CD4-positive, alpha-beta T cell treated with Interleukin-4 for 4 hours (primary cell): ENCODE measurements at places on chromosomes 12 and 14.

DNA sequence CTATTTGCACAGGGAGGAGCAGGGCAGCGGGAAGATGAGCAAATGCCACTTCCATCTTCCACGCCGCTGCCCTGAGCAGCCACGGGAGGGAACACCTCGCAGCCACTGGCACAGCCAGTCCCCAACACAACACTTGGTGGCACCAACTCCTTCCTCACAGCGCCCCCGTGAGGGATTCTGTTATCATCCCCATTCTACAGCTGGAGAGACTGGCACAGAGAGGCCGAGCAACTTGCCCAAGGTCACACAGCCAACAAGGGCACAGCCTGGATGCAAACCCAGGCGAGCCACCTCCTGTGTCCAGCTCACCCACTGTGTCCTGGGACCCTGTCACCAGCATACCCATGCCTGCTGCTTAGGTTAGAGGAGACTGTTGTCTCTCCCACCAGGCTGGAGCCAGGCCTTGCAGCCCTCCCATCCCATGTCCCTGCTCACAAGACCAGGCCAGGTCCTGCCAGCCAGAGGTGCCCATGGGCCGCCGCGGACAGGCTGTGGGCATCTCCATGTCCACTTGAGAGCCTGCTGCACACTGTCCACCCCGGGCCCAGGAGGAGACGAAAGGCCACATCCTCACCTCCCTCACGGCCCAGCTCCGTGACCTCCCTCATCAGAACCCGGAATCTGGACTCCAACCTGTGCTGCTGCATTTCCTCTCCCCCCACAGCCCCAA lies 57.0 kb downstream of the NCOR2 start:
- DNase-seq: peak; percentile 10

DNA sequence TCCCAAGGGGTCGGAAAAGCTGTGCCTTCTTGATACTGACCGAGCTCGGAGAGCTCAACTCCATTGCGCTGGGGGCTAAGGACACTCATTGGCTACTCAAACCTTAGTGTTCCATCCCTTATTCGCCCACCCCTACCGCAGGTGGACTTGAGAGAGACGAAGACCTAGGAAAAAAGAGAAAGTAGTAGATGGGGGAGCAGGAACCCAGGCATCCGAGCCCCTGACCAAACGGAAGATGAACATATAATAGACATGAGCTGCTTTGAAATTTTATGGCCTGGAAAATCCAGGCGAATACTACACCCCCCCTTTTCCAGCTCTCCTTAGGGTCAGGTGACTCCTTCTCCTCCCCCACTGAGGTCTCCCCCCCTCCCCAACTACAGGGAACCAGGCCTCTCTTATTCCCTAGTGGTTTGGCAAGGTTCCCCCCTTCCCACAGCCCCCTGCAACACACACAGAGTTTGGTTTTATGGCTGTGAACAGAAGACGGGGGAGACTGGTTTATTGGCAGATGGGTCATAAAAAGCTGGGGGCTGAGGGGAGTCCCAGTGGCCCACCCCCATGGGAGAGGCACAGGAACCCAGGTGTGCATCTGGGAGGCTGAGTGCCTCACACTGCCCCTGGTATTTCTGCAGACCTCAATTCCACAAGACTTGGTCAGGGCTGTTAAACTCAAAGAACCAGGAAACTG lies 1.6 kb downstream of the GDF11 start:
- no peak for DNase-seq

DNA sequence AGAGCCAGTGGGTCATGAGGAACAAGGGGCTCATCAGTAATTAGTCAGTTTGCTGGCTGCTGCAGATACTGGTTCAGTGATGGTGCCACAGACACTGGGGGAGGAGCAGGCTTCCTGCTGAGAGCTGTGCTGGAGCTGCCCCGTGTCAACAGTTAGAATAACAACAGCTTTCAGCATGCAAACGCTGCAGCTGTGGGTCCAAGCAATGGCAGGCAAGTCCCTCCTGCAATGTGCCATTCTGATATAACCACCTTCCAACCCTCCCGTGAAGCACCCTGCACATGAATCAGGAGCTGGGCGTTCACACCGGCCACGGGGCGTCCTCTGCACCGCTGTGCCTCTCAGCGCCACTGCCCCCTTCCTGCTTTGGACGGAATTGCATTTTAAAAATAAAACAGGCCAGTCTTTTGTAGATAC lies 258.4 kb upstream of the SFSWAP start:
- DNase-seq: no peak

- DNase-seq: peak; percentile 75
Measured at GRCh38 chr12:121579981-121580868, 598 bp downstream of the KDM2B start.

- no peak for DNase-seq
Measured at GRCh38 chr12:93379981-93380361, 2.2 kb downstream of the NUDT4 start.

DNA sequence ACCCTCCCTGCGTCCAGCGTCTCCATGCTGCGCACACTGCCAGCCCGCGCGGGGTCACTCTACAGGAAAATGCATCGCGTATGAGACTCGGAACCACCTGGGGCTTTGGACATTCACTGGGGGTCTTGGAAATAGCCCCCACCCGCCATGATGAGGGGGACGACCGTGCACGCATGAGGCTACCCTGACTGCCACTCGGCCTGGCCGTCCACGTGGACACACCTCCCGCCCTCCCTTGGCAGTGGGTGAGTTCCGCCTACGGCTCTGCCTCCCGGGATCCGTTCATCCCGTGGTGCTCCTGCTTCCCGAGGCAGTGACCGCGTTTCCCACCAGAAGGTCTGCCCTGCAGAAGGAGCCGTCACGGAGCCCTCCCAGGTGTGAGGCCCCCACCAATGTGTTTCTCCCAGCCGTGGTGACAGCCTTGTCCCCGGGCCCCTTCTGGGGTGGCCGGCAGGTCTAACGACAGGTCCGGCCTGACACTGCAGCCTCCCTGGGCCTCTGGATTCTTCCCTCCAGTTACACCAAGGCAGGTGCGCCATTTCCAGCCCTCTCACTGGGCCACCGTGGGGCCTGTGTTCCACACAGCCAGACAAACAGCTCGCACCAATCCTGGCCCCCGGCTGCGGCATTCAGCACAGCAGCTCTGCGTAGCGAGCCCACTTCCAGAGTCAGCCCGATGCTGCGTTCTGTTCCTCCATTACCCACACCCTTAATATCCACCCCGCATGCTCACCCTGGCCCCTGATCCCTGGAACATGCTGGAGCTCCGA lies 11.1 kb upstream of the GALNT9 start:
- no peak for DNase-seq

- peak; percentile 34 for DNase-seq
Measured at GRCh38 chr12:13103391-13104033, at the start of gene GSG1. TSS of gene GSG1 (minus strand) at chr12:13103667. CDS start at chr12:13103512, 155 bp downstream.

DNA sequence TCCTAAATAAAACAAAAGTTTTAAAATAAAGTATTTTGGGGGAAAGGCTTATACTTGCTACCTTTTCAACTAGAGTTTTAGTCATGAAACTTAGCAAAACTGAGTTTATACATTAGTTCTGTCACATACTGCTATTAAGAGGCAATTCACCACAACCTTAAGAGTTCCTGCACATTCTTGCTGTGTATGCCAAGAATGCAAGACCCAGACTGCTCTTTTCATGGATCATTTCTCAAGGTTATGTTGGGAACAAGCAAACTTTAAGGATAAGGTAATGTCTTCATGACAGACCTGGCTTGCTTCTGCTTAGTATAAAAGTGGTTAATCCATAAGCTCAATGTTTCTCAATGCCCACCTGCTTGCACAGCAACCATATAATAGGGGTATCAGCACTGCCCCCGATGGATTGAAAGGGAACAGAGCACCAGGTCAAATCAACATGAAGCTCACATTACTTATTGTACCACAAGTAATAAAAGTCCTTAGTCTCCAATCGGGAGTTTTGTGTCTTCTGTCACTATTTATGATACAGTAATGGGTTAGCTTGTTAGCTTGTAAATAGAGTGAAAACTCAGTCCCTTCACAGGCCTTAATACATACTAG lies 67.6 kb downstream of the KIF21A start:
- no peak for DNase-seq

GRCh38 chr12:50322206-50322605 lies 38.9 kb upstream of the LIMA1 start:
- no peak for DNase-seq

- DNase-seq: no peak
Measured at GRCh38 chr12:117111821-117112595, 12.8 kb upstream of the TESC start.

DNA sequence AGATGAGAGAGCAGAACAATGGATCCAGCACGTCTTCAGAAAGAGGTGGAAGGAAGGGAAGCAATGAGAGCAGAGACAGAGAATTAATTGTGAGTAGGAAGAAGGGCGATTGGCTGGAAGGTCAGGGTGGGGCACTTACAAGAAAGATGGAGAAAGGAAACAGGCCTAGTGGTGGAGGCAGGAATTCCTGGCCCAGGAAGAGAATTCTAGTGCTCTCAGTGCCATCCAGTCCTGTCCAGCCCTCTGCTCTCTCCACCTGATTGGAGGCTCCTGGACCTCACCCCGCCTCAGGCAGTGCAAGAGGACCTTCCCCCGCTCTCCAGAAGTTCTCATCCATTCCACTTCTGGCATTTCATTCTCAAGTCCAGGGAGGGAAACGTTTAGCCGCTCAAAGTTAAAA lies 43.0 kb downstream of the NGB start:
- no peak for DNase-seq

- DNase-seq: no peak
Measured at GRCh38 chr14:105765893-105766614, 239.7 kb downstream of the TMEM121 start.

GRCh38 chr14:31945074-31945613 lies 132.0 kb upstream of the ARHGAP5 start:
- DNase-seq: peak; percentile 39

- no peak for DNase-seq
Measured at GRCh38 chr12:3105690-3106479, 28.7 kb downstream of the TSPAN9 start.

DNA sequence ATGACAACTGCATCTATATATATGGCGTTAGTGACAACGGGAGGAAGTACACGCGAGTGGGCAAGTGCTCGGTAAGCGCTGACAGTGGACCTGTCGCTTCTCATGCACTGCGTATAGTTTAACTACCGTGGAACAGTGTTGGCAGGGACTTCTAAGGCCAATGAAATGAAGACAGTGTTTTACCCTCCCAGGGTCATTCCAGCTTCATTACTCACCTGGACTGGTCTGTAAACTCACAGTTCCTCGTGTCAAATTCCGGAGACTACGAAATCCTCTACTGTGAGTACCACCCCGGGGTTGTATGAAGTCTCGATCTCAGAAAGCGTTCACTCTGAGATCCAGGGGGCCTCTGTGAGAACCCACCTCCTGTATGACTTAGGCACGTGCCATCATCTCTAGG lies 129.2 kb upstream of the EVL start:
- no peak for DNase-seq

DNA sequence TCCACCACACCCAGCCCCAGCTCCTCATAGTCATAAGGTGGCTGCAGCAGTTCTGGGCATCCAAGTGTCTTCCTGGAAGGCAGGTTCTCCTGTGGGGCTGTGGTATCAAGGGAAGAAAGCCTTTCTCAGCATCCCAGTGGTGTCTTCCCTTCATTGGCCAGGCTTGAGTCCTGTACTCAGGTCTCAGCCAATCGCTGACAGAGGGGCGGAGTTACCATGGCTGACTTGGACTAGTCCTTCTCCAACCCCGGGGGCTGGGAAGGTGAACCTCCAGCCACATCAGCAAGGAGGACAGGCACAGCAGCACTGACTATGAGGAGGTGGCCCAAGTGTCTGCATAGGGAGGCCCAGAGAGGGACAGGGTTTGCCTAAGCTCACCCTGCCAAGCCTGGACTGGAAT lies 64.0 kb upstream of the SLC24A4 start:
- DNase-seq: no peak

- DNase-seq: no peak
Measured at GRCh38 chr12:125983094-125983783, 918.0 kb downstream of the AACS start.

GRCh38 chr14:49203676-49204075 lies 382.5 kb downstream of the RPS29 start:
- DNase-seq: no peak

DNA sequence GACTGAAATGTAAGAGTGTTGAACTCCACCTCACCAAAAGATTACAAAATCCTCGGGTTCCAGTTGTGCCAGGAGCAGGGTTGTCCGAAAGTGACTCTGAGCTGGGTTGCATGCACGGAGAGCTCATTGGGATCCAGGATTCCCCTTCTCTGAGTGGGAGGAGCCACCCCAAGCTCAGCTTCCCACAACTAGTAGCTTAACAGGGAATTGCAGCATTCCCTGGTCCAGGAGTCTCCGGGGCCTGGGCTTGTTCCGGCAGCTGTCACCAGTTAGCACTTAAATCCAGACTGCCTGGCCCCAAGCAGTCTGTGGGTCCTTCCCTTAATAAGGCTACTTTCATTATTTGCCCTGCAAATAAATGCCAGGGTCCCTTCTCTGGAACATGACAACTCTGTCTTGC lies 50.1 kb downstream of the CD9 start:
- no peak for DNase-seq

DNA sequence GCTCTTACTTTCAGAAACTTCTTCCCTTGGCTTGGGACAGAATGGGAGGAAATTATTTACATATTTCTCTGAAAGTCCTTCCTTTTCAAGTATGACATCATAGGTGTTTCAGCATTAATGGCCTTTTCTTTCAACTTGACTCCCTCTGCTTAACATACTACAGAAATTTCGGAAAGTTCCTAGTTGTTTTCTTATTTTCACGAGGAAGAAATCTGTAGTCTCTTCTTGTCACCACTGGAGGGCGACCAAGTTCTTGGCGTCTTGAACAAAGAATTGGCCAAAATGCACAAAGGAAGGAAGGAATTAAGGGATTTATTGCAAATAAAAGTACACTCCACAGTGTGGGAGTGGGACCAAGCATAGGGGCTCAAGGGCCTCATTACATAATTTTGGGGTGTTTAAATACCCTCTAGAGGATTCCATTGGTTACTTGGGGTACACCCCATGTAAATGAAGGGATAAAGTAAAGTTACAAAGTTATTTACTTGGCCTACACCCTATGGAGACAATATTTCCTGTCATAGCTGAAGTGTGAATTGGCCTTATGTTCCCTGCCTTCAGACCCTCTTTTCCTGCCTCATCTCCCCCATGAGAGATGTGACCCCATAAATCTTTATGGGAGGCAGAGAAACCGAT lies 70.4 kb downstream of the RPL10L start:
- no peak for DNase-seq

GRCh38 chr12:55937981-55938380 lies 7.0 kb downstream of the DGKA start:
- no peak for DNase-seq

DNA sequence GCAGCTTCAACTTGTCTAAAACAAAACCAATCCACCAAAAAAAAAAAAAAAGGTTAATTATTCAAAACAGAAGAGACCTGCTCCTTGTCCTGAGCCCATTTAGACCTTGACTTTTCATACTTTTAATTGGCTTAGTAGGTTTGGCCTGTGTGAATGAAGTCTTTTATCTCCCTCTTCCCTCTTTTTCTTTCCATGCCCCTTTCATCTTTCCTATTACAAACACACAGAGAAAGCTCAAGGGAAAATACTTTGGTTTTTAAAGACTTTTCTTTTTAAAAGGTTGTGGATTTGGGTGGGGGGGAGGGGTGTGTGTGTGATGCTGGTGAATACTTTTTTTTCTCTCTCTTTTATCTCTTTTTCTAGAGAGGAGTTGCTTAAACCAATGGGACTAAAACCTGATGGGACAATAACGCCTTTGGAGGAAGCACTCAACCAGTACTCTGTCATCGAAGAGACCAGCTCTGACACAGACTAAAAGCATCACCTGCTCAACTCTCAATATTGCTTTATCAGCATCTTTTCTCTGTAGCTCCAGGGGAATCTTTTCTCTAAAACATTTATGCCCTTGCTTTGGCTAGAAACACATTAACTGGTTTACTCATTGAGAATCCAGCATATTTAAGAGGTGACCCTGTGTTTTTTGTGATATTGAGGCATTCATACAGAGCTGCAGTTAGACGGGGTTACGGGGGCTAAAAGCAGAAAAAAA lies 70.0 kb upstream of the TMEM263 start:
- no peak for DNase-seq
